ENCODE measurements at places on chromosomes 5 and 9.
A peak's percentile ranks its signal among the peaks of the same experiment; 100 is the strongest.

GRCh38 chr5:66889524-66889923, 293.3 kb downstream of the MAST4 start:
- no peak for DNase-seq

DNA sequence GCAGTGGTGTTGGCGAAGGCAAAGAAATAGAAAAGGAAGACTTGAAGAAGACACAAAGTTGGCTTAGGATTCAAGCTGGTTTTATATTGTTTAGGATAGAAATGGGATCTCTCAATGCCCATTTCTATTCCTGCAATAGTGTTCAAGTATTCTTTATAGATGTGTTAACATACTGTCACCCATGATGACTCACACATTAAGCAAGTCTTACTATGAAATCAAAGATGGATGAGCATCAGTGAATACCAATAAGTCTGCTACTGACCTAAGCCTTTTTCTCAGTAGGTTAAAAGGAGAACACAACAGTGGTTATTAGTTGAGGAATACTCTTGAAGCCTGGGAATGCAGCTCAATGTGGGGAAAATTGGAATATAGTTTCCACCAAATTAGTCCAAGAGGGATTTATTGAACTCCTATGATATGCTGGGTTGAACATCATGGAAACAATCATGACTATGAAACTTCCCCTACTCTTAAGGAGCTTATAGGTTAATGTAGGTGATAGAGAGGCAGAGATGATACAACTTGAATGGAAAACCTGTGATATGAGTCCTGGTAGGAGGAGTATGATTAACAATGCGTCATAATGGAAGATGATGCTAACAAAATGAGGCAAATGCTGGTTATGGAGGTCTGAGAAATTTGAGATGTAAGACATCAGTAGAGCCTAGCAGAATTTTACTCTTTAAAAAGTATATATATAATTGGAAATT, 417.1 kb upstream of the DAP start:
- no peak for DNase-seq

DNA sequence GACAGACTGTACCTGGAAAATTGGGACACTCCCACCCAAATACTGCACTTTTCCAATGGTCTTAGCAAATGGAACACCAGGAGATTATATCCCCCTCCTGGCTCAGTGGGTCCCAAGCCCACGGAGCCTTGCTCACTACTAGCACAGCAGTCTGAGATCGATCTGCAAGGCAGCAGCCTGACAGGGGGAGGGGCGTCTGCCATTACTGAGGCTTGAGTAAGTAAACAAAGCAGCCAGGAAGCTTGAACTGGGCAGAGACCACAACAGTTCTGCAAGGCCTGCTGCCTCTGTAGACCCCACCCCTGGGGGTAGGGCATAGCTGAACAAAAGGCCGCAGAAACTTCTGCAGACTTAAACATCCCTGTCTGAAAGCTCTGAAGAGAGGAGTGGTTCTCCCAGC, 260.0 kb upstream of the ST8SIA4 start:
- no peak for DNase-seq

DNA sequence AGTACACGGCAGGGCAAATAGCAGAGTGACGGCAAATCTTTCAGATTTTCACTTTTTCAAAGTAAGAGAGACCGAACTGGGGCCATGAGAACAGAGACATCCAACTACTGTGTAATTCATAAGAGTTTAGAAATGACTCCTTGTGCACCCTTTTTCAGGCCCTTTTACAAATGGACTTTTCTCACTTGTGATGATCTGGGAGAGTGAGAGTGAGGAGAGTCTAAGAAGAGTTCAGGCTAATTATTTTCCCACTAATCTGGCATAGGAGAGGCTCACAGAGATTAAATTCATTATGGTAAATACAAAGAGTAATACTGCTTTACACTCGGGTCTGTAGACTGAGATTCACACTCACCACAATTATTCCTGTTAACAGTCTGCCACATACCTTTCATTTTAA, 880 bp upstream of the CCNG1 start:
- DNase-seq = no peak

- no peak for DNase-seq
Observed at GRCh38 chr5:169964246-169964645, 16.0 kb downstream of the INSYN2B start.

GRCh38 chr9:125430161-125431011, 168.8 kb downstream of the GAPVD1 start:
- DNase-seq = no peak

DNA sequence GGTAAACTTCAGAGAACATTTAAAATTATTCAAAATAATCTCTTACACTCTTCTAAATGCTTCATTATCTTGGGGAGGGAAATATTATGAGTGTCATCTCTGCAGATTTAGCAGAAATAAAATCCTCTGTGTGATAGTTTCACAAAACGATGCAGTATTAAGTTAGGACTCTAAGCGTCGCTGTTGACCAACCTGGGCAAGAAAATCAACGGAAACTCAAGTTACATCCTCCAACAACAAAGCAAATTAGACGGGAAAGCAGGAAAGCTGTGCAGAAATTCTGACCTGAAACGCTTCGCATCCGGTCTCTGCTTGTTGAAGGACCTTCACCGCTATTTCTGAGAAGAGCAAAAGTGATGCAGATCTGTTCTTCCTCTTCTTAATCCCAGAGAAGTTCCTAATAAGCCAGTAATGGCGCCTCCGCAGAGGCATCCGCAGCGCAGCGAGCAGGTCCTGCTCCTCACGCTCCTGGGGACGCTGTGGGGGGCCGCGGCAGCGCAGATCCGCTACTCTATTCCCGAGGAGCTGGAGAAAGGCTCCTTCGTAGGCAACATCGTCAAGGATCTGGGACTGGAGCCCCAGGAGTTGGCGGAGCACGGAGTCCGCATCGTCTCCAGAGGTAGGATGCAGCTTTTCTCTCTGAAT, at the start of gene PCDHGA6:
Gene PCDHGA6, plus strand, starts transcription at position 219 of the 645 bp plus-strand sequence. Its CDS starts 193 bp downstream, at position 412.
- DNase-seq = no peak

GRCh38 chr5:15695215-15695731, 195.3 kb downstream of the FBXL7 start:
- DNase-seq = no peak

DNA sequence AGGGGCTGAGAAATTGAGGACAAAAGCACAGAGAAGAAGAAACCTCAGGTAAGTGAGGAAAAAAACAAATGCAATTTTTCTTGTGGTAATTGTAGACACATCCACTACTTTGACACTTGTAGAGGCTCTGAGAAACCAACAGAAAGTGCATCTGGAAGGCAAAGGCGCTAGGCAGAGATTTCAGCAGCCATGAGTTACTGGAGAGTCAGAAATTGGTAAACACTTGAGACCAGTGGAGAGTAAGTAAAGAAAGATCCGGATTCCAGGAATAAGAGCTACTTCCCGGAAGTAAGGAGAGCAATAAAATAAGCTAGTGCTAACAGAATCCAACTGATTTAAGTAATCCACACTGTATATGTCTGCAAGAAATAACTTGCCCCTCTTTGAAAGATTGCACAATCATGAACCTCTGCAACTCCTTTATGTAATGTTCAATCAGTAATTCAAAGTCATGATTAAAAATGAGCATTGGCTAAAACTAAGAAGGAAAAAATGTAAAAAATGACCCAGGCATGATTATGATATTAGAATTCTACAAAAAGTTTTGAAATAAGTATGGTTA, 382.1 kb downstream of the CDH18 start:
- no peak for DNase-seq

DNA sequence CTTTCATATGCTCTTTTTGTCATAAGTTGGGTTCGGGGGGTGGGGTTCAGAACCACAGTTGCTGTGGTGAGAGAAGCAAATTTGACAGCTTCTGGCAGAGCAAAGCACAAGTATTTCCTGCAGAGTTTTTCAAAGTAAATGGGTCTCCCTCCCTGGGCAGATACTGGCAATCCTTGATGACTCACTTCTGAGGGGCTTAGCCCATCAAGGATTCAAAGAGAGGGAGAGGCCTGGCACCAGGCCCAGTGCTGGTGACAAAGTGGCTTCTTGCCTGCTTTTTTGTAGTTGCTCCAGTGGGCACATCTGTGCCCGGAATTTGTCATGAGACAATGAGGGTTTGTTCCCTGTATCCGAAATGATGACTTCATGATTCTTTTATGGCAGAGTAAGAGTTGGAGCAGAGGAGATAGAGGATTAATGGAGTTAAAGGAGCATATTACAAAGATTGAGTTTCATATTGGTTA, 46.6 kb upstream of the TNC start:
- no peak for DNase-seq

DNA sequence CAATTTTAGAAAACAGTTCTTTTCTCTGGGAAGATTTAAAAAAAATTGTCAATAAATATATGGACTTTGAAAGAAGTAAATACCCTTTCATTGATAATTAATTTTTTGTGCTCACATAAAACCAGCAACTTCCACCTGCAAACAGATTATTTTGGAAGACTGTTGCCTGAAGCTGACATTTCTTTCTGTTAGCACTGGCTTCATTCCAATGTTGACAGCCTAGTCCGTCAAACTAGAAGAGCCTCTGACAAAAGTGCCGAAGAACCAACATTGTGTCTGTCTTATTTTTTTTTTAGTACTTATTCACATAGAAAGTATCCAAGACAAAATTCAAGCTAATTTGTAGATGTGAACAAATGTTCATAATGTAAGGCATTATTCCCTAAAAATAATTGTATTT, 108.6 kb upstream of the TMEM161B start:
- no peak for DNase-seq

GRCh38 chr5:125655156-125655555, 768.1 kb upstream of the GRAMD2B start:
- no peak for DNase-seq

DNA sequence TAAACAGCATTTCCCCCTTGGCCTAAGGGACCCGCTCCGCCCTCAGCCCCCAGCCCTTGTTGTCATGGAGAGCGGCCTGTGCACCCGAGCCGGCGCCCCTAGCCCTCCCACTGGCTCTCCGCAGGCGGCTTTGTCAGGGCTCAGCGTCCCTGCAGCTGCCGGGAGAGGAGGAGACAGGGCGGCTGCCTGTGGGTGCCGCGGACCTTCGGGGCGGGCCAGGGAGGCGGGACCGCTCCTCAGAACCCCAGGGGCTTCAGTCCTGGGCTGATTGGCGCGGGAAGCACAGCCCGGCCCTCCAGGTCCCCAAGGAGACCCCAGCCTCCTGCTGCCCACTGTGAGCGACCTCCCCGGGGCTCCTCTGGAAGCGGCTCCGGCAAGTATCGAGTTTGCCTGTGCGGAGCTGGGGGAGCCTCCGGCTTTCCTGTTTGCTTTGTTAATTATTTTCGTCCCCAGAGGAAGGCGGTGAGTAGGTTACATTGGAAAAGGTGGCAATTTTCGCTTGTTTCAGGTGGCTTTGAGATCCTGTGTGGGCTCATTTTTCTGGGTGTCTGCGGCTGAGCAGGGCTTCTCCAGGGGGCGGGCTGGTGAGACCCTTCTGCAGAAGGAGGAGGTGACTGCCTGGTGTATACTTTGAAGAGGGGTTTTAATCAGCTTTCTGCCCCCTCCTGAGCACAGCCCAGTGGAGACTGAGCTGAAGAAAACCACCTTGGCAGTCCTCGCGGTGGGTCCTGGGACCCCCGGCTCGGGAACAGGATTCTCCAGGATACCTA, at the start of gene FGD3:
Gene FGD3, plus strand, starts transcription at position 256 of the 770 bp plus-strand sequence. CDS start 28,734 bp downstream, outside the sequence.
- DNase-seq = peak; percentile 67

DNA sequence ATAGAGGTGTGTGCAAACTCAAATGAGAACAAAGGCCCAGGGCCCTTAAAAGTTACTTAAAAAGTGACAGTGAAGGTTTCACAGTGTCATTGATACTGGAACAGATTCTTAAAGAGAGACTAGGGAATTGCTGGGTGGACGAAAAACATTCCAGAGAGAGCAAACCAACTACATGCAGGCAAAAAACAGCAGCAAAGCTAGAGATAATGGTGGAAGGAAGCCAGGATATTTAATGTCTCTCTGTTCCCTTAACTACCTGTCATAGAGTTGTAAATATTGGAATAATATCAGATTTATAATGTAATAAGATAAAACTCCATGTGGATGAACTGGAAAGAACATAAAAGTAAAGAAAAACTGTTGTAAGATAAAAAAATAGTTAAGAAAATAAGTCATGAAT, 508.6 kb downstream of the TAF11L14 start:
- DNase-seq = no peak

GRCh38 chr9:118670011-118670953, 699.0 kb downstream of the BRINP1 start:
- DNase-seq = no peak

- no peak for DNase-seq
Observed at GRCh38 chr5:168696611-168697010, 117.4 kb upstream of the PANK3 start.

GRCh38 chr9:108478431-108479332, 377.1 kb downstream of the ACTL7B start:
- DNase-seq = peak; percentile 6

- DNase-seq = no peak
Observed at GRCh38 chr5:170092455-170093101, 13.1 kb upstream of the FOXI1 start.

DNA sequence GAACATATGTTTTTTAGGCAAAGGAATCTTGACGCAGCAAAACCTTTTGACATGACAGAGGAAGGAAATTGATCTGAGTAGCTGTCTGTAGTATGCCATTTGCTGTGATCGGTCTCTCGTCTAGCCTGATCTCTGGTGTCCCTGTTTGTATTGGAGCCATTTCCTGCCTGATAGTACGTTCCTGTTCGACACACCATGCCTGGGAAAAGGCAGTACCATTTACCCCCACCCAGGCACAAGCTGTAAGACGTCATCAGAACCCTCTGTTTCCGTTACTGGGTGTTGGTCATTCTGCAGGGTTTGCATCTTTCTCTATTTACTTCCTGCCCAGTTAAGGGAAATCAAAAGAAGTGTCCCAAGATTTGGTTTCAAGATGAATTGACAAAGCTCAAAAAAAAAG, 129.7 kb downstream of the CEMIP2 start:
- no peak for DNase-seq

DNA sequence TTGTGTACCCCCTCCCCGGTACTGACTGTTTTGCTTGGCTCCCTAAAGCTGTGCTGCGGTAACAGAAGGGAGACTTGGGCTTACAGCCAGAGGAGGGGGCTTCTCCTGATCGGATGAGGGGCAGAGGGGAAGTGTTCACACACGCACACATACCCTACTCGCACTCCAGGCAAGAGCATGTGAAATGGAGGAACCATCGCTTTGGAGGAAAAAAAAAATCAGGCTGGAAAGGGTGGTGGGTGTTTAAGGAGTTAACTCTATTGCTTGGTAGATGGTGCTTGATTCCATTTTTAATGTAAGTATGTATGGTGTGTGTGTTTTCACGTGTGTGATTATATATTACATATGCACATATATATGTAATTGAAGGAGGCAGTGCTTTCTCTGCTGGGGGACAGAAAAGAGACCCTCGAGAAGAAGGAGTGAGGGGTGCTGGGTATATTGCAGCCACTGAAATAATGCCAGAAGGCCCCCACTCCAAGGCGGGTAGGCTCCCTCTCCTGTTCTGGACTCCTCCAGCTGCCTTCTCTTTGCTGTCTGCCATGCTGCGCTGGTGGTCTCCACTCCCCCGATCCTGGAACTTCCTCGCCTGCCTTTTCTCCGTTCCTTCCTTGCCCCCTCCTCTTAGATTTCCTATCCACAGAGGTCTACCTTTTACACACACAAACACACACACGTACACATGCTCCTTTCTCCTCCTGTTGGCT, 721 bp downstream of the GRIA1 start:
- DNase-seq = no peak

GRCh38 chr5:159697530-159697929, 218.8 kb upstream of the ADRA1B start:
- no peak for DNase-seq
